ENCODE measurements at places on chromosomes 11 and 22. TPM values are rescaled to one million over a fixed set of nuclear protein-coding genes. Genes with fewer than 3 reads are reported as not detected.

E2F8 gene
- 0.53 TPM for total RNA-seq

UBE2L6 gene
- total RNA-seq: 74.1 TPM

SHISA8 gene
- not detected for total RNA-seq

DERL3 gene
- 0.12 TPM for total RNA-seq

SCGB2A2 gene
- total RNA-seq: not detected

DGAT2 gene
- total RNA-seq: 3.0 TPM

DDIAS gene
- total RNA-seq: 1.2 TPM

HTR3B gene
- not detected for total RNA-seq

LMNTD2 gene
- 3.3 TPM for total RNA-seq

CRY2 gene
- 11.2 TPM for total RNA-seq

TNNT3 gene
- not detected for total RNA-seq

TRIM5 gene
- total RNA-seq: 42.2 TPM

CD3D gene
- not detected for total RNA-seq

CDCA5 gene
- 3.7 TPM for total RNA-seq

NRXN2 gene
- not detected for total RNA-seq

TRIM51 gene
- not detected for total RNA-seq

MPPED2 gene
- total RNA-seq: not detected

TCN2 gene
- 40.1 TPM for total RNA-seq

LRRC32 gene
- 177 TPM for total RNA-seq

MS4A6A gene
- 2.9 TPM for total RNA-seq

MUC5AC gene
- total RNA-seq: not detected

SLC22A6 gene
- total RNA-seq: not detected

RAB3IL1 gene
- 3.7 TPM for total RNA-seq

OR10D3 gene
- not detected for total RNA-seq

LRRC56 gene
- 0.53 TPM for total RNA-seq

OVCH2 gene
- not detected for total RNA-seq
